Stimulated activated CD4-positive, alpha-beta T cell treated with anti-CD3 and anti-CD28 coated beads, Interleukin-4, amount 100 ng/mL, for 48 hours (primary cell): ENCODE measurements at places on chromosomes 1 and 21.

- DNase-seq: no peak
Measured at GRCh38 chr1:53549287-53549686, 90.1 kb downstream of the DMRTB1 start.

GRCh38 chr21:16309250-16309971, 579.6 kb downstream of the USP25 start:
- DNase-seq: no peak

- no peak for DNase-seq
Measured at GRCh38 chr1:110620686-110621085, 14.5 kb upstream of the KCNA2 start.

GRCh38 chr1:40749817-40750216, 33.8 kb upstream of the KCNQ4 start:
- no peak for DNase-seq

DNA sequence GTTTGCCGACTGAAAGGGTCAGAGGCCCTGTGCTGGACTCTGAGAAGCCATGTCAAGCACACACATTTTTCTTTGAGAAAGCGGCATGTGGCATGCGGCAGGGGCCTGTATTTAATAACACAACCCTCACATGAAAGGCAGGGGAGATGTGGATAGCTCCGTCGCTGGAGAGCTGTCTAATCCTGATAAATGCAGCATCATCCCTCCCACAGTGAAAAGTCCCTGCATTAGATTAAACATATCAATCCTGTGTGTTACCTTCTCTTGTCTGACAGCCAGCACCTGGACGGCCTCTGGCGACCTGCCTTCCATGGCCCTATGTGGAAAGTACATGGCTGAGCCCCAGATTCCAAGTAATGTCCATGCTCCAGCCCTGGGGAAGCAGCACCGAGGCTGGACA, 313.0 kb upstream of the AJAP1 start:
- no peak for DNase-seq
